ENCODE measurements at places on chromosomes 13 and 19. TPM values are rescaled to one million over a fixed set of nuclear protein-coding genes. Genes with fewer than 3 reads are reported as not detected.

Gene LGALS7B
- total RNA-seq: not detected

Gene TNNT1
- 27.6 TPM for total RNA-seq

Gene IRGC
- not detected for total RNA-seq

Gene ZNF763
- total RNA-seq: 4.8 TPM

Gene CACNA1A
- total RNA-seq: 23.2 TPM

Gene ZNF573
- 8.9 TPM for total RNA-seq

Gene GJB2
- total RNA-seq: 17.0 TPM

Gene CALR3
- total RNA-seq: not detected

Gene ATCAY
- 3.3 TPM for total RNA-seq

Data from type B pancreatic cell (in vitro differentiated cells).